Activated CD4-positive, alpha-beta memory T cell treated with anti-CD3 and anti-CD28 coated beads for 36 hours (primary cell): ENCODE measurements at places on chromosomes 1 and 21. TPM values are rescaled to one million over a fixed set of nuclear protein-coding genes. Genes with fewer than 3 reads are reported as not detected.

DNA sequence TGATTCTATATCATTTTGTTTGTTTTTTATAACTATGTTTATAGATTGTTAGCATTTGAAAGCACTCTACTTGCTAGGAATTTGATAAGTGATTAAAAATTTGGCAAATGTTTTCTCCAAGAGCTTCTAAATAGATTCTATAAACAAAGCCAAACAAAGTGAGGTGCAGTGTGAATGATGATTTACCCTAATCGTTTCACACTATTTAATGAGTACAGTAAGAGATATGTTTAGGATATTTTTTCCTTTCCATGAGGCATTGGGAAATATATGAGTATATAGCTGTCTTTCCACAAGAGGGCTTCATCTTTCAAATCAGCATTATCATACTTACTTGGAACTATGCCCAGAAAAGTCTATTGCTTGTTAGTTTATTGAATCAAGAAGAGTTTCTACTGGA is 277.0 kb upstream of the BRINP3 start:
- DNase-seq: no peak

DNA sequence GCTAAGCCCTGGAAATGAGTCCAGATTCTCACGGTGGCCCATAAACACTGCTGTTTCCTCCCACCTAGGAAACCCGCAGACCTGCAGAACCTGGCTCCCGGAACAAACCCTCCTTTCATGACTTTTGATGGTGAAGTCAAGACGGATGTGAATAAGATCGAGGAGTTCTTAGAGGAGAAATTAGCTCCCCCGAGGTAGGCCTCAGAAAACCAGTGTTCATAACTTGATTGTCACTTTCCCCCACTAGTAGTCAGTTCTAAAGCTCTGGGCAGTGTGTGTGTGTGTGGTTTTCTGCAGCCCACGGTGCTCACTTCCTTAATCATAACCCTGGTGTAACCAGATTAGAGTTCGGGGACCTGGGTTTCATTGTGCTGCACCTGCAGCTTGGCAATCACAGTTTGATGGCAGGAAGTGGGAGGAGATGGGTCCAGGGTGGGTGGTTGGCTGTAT is 39.1 kb downstream of the CLIC6 start:
- peak; percentile 85 for DNase-seq

DNA sequence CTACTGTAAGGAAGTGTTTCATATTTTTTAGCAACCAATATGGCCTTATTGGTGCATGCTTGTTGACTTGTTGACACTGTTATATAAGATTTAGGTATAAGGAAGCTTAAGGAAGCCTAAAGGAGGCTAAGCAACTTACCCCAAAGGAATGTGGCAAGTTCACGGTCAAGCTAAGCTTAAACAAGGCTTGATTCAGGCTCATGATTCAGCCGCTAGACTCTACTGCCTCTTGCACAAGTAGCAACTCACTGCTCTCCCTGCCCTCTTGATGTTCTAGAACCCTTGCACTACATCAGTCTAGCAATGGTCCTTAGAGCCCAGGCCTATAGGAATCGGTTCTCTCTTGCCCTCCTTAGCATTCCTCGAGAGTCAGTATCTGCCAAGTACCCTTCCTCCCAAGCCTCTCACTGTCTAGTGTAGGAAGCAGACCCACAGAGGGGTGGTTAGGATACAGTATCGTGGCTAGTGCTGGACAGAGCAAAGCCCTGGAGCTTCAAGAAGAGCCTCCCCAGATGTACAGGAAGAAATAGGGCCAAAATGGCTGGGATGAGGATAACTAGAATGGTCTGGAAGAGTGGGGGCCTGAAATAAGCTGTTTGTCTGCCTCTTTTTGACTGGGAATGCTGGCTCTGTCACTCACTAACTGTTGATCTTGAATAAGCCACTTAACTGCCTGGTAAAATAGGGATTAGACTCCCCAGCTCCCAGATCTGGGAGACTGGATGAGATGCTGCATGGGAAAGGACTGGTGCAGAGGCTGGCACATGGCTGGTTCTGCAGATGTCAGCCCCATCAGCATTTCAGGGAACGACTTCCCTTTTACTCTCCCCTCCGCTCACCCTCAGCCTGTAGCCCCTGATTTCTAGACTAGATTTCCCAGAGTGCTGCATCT is 122.2 kb downstream of the NAV1 start:
- no peak for DNase-seq

DNA sequence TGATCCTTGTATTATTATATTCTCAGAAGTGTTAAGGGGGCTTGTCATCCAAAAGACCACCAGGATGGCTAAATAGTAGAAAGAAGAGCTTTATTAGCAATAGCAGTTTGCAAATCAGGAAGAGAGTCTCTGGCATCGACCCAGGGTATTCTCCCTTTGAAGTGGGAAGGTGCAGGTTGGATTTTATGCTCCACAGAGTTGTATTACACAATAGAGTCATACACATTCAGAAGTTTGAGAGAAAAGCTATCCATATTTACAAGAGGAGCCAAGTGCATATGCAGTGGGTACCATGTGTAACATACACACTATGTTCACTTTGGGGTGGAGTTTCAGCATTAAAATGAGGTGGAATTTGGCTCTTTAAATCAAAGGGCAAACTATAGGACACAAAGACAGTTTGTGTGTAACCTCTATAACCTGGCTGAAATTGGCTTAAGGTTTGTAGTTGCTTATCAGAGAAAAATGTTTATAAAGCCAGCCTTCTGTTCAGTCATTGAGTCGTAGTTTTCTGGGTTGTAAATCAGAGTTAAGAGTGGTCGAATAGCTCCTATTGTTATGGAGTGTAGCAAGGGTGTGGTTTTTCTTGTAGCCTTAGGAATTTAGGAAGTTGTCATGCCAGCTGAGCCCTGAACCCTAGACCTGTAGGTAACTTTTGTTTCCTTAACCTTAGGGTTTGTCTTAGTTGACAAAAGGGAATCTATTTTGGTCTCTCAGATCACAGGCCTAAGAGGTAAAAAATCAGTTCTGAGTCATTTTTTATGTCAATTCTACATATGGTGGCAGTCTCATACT is 125.3 kb downstream of the DNM3 start:
- no peak for DNase-seq

DNA sequence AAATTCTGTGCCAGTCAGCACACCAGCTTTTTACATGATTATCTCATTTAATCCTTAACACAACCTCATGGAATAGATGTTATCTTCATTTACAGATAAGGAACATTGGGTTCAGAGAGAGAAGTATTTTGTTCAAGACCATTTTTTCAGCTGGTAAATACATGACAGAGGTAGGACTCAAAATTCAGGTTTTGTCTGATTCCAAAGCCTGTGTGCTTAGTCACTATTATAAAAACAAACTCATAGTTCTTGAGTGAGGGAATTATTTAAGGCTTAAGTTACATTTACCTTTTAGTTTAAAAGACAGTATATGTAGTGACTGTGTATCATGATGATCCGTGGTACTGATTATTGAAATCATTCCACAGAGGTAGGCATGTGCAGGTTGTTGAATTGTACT is 125.2 kb downstream of the MAGI3 start:
- DNase-seq: no peak

DNA sequence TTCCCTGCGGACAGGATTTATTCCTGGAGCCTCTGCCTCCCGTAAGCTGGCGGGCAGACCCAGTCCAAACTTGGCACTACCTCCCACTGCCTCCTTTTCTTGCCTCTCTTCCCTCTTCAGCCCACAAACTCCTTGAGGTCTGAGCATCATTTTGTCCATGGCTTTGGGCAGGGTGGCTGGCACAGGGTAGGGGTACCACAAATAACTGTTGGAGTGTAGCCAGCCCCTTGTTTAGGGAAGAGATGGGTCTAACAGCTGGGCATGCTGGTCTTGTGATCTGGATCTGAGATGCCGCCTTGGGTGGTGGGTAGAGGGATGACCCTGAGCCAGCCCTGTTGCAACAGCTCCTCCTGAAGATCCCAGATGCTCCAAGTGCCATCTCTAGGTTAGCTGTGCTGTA is 71.4 kb upstream of the CLDN14 start:
- DNase-seq: no peak

GRCh38 chr1:240496941-240497340 is 115.0 kb downstream of the GREM2 start:
- no peak for DNase-seq

The ILDR2 gene
- total RNA-seq: 12.5 TPM

GRCh38 chr1:21298981-21299391 is 8.7 kb upstream of the ECE1 start:
- peak; percentile 74 for DNase-seq

The ERG gene
- not detected for total RNA-seq
